ENCODE measurements at places on chromosomes 11 and 22.

- no peak for DNase-seq
These were observed 736.0 kb upstream of the CCDC90B start for GRCh38 chr11:84022201-84022600.

DNA sequence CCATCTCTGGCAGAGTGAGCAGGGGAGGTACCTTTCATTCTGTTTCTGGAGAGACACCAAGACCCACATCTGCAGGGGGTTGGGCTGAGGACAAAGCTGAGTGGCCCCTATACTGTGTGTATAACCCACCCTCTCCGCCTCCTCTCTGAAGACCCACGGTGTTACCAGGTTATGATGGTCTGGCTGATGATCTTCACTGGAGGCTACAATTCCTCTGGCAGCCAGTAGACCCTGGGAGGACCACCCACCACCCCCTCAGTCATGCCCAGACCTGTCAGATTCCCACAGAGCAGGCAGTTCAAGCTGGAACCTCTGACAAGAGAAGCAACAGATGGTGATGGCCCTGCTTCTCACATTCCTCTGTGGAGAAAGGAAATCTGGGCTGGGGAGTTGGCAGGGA is 11.4 kb upstream of the KCNJ1 start:
- DNase-seq, result no peak

GRCh38 chr22:38924347-38924952 is 33.0 kb upstream of the APOBEC3A start:
- DNase-seq, result no peak

DNA sequence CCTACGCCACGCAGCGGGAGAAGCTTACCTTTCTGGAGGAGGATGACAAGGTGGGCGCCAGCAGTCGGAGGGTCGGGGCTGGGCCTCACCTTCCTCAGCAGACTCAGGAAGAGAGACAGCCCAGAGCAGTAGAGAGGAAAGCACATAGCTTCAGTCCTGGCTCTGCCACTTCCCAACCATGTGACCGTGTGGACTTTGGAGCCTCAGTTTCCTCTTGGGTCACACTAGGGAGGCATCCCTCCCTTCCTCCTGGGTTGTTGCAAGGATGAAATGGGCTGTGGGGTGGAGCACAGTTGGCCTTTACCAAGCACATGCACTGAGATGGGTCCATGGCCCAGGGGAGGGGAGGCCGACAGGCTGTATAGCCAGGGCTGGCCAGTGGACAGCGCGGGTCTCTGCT is 12.9 kb downstream of the DPP3 start:
- no peak for DNase-seq

Measured in CD4-positive, alpha-beta T cell treated with Interleukin-1 beta for 1 hour (primary cell).